ENCODE measurements at places on chromosomes 12 and 14. TPM values are rescaled to one million over a fixed set of nuclear protein-coding genes. Genes with fewer than 3 reads are reported as not detected.
A peak's percentile ranks its signal among the peaks of the same experiment; 100 is the strongest.

DNA sequence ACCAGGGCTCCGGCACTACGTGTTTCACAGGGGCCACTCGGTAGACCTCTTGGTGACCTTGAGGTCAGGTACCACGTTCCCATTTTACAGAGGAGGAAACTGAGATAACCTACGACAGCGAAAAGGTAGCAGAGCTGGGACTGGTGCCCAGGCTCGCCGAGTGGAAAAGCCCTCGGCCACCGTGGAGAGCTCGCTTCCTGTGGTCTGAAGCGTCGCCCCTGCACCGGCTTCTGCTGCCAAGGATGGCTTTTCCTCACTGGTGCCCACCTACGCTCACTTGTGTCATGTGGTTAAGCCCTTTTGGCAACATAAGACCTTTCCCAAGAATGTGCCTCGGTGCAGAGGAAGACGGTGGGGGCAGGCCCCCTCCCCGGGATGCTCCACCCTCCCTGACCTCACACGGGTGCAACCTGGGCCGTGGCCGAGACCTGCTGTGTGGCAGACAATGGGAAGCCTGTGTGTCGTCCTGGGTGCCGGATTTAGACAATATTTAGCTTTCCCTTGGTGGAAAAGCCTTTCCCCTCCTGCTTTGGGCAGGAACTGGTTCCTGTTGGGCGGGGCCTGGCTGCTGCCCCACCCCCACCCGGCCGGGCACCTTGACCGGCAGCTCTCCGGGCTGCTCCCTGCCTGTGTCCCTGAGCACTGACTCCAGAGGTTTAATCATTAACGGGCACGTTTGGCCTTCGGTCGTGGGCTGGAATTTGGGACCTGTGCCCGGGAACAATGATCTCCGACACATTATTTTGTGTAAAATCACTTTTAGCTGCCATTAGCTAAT, 32.4 kb upstream of the PPP1R13B start:
- no peaks in the 10 kb centered on the region for H3K36me3 ChIP-seq
- H3K4me3 ChIP-seq, result peak overlapping the region; percentile 28
- peaks cover 2% of the 10 kb centered on the region for H3K27me3 ChIP-seq
- no peak for DNase-seq
- H3K4me1 ChIP-seq, result peaks cover 17% of the 10 kb centered on the region

DNA sequence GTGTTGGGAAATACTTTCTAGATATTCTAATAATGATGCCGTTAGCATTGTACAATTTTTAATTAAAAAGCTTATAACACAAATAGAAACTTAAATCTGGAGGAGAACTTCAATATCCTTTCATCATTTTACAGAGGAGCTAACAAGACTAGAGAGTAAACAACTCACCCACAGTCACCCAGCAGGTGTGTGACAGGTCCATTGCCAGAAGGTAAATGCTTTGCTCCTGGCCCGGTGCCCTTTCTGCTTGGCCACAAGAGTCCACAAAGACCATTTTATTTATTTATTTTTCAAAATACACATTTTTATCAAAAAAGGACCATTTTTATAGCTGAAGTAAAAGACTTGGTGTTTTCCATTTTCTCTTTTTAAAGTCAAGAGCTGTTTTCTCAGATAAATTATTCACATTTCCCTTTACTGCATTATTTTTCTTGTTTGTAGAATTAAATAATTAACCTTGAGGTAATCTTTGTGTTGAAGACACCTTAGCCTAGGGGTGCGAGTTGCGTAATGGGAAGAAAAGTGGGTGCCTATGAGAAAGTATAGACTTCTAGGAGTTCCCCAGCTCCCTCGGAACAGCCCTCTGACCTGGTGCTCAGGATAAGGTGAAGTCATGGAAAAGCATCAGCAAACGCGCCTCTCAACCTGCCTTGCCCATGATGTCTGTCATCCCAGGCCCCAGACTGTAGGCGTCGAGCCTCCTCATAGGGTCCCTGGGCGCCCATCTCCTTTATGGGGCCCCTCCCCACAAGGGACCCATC, 26.3 kb upstream of the AMIGO2 start:
- H3K4me3 ChIP-seq, result no peak overlapping the region
- no peak for DNase-seq
- H3K36me3 ChIP-seq, result peaks cover 2% of the 10 kb centered on the region

- no peak for DNase-seq
- no peaks in the 10 kb centered on the region for H3K4me1 ChIP-seq
- H3K27me3 ChIP-seq, result peaks cover 27% of the 10 kb centered on the region
- H3K36me3 ChIP-seq, result no peaks in the 10 kb centered on the region
- no peak overlapping the region for H3K27ac ChIP-seq
Observed at GRCh38 chr12:77610446-77610845, 220.2 kb upstream of the NAV3 start.

Gene ABHD12B
- total RNA-seq, result not detected
